Uterus (tissue), 4 donors: ENCODE measurements at places on chromosomes 7 and 10.

- DNase-seq = no peak
Observed at GRCh38 chr7:1108264-1108920, 20.5 kb downstream of the GPER1 start.

DNA sequence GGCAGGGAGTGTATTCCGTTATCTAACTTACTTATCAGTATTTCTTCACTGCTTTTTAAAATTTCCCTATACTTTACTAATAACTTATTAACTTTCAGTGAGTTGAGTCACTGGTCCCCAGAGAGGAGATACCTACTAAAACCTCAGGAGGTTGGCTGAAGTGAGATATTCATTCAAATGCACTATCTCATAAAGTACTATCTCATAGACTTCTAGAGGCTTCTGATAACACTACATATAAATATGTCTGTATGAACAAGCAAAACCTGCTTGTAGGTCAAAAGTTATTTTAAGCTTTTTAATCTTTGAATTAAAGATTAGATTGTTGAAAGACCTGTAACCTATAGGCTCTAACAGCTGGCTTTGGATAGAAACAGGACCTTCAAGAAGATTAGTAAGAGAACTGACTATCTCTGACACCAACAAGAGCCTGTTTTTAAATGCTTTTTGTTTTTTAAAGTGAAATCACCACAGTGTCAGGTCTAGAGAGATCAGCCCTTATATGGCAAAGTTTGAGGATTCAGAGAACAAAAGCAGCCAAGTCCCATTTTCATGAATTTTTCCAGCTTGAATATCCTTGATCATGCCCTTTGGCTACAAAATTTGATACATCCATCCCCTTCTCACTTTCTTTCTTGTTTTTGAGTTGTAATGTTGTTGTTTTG lies 242.2 kb downstream of the ARL4A start:
- DNase-seq = no peak

DNA sequence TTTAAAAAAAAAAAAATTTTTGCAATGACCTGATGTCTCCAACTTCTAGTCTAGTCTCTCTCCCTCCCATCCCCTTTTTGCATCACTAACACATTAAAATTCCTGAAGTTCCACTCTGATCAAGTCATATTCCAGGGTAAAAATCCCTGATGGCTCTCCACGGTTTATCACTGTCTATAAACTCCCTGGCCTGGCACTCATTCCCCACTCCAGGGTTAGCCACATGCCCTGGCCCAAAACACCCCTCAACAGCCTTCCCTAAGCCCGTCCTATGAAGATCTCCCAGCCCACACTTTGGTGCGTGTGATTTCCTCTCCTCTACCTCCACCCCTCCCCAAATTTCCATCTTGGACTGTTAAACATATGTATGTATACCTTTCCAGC lies 125.4 kb downstream of the JAZF1 start:
- no peak for DNase-seq

GRCh38 chr7:5635461-5636445 lies 145.7 kb downstream of the RNF216 start:
- no peak for DNase-seq
